Left ventricle myocardium superior (tissue), 1 donor: ENCODE measurements at places on chromosomes 3 and 15.

DNA sequence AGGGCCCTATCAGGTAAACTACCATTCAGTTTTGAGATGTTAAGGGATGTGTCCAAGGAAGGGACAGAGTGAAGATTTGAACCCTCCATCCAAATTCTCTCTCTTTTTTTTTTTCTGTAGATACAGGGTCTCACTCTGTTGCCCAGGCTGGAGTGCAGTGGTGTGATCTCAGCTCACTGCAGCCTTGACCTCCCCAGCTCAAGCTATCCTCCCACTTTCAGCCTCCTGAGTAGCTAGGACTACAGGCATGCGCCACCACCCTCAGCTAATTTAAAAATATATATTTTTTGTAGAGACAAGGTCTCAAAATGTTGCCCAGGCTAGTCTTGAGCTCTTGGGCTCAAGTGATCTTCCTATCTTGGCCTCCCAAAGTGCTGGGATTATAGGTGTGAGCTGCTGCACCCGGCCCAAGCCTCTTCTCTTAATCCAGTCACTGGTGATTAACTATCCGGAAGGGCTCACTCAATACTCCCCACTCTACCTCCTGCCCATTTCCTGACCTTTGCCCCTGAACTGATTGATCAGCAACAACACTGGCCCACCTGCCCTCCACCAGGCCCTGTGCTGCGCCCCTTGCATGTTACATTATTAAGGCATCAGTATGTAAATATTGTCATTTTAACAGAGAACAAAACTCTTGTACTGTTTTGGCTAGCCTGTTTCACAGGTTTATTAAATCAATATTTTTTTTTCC lies 164.7 kb downstream of the CTNNB1 start:
- DNase-seq = no peak

GRCh38 chr15:62783303-62783957 lies 259.1 kb upstream of the TPM1 start:
- DNase-seq = no peak

DNA sequence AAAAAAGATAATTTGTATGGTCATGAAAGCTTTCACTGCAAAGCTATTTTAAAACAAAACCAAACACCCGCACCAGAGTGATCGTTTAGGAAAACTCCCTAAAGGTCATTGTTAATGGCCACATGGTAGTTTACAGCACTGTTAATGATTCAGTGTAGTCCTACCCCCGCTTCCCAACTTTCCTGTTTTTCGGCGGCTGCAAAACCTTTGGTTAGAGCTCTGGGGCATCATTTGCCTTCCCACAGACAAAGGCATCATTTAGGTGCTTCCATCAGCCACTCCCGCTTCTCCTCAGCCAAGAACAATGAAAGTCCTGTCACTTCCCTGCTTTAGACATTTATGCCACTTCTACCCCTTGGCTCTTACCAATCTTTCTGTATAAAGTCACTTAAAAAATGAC lies 10.6 kb downstream of the MELTF start:
- no peak for DNase-seq

- DNase-seq = no peak
These were observed 100.6 kb downstream of the CHSY1 start for GRCh38 chr15:101151288-101151687.

DNA sequence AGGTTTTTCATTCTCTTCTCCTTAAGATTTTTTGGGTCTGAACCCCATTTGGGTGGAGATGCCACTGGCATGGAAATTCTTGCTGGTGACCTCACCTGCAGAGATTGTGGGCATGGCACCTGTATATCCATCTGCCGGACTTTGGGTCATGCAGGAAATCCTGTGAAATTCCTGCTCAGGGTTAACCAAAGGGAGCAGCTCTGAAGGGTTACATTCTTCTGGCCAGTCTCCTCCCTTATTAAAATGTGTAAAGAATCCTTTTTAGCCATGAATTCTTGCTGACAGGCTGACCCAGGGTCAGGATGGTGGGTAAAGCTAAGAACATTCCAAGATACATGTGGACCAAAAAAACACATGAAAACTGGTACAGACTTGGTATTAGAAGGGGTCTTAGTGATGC lies 27.4 kb downstream of the ARHGEF26 start:
- no peak for DNase-seq
